ENCODE measurements at places on chromosomes 3 and 15.

GRCh38 chr3:36303286-36303685 lies 77.0 kb upstream of the STAC start:
- no peak for DNase-seq

DNA sequence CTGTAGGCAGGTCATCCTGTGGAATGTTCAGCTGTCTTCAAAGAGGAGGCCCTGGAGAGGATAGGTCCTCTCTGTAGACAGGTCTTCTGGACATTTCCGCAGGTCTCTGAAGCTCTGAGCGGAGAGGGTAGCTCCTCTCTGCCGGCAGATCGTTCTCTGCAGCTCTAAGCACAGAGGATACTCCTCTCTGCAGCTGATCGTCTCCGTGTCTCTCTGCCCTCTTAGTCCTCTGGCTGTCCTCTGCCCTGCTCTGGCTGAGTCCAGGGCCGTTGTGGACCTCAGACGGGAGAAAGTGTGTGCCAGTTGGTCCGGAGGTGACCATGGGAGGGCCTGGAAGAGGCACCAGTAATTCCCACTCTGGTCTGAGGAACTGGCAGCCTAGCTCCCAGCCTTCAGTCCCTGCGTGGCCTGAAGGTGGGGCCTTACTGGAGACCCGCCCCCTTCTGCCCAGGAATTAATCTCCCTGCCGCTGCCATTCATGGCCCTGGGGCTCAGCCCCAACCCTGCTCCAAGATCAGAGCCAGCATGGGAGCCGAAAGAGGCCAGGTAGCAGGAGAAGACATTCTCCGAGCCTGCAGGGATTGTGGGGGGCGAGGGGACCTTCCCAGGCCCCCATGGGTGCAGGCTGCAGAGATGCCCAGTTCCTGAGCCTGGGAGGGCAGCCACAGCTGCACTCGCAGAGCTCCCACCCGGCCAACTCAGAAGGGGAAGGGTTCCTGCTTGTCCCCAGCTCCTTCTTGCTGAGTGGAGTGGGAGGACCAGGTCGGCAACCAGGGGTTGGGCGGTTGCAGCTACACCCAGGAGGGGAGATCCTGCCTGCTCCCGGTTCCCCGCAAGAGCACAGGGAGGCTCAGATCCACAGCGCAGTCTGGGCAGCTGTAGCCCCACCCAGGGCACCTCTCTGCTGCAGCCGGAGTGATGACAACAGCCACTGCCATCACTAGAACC lies 488.7 kb downstream of the RSL24D1 start:
- DNase-seq = no peak

GRCh38 chr15:72820278-72820677 lies 36.7 kb upstream of the ADPGK start:
- no peak for DNase-seq

DNA sequence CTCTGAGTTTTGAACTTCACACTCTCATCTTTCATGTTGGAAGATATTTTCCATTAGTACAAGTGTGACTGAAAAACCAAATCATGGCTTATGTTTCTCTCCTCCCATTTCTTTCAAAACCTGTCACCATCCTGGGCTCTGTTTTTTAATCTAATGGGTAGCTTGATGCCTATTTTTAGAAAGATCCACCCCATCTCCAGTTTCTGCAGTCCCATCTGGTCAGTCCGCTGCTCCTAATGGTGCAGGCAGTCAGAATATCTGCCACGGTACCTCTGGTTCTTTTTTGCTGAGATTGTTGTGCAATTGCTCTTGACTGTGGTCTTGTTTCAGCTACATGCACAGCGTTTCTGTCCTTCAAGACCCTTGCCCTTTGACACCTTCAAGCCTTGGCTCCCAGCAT lies 240.9 kb upstream of the CADM2 start:
- DNase-seq = no peak

- DNase-seq = no peak
These were observed 352.8 kb upstream of the SEMA6D start for GRCh38 chr15:47364230-47365141.

DNA sequence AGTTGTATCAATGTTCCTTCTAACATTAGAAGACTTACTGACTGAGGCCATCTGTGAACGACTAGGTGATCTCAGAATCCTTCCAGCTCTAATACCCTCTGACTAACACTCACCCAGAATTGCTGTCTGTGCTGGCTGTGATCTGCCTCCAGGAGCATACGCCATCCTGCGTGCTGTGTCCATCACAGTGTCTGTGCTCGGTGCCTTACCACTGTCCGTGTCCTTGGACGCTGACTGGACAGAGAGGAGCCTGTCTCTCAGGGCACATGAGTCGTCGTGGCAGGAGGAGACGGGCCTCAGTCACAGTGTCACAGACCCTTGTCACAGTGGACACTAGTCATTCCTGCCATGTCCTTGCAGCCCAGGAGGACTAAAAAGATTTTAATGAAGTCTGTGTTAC lies 83.1 kb downstream of the LMLN start:
- DNase-seq = no peak

DNA sequence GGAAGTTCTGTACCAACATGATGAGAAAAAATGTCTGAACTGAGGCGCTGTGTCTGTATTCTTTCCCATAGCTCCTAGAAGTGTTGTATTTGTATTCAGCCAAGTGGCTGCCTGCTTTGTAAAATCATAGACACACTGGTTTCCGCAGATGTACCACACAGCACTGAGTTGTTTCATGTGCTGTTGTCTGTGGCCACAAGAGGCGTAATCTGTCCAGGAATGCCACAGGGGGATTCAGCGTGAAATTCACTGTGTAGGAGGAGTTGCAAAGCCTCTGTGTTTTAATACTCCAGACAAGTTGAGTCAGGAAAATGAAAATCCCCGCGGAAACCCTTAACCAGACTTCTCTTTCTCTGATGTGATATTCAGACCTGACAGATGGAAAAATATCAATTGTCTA lies 462.2 kb downstream of the NSUN3 start:
- no peak for DNase-seq

- no peak for DNase-seq
These were observed 9.8 kb upstream of the RUVBL1 start for GRCh38 chr3:128133273-128133883.

- DNase-seq = no peak
These were observed 17.3 kb downstream of the STIMATE start for GRCh38 chr3:52880047-52880446.

DNA sequence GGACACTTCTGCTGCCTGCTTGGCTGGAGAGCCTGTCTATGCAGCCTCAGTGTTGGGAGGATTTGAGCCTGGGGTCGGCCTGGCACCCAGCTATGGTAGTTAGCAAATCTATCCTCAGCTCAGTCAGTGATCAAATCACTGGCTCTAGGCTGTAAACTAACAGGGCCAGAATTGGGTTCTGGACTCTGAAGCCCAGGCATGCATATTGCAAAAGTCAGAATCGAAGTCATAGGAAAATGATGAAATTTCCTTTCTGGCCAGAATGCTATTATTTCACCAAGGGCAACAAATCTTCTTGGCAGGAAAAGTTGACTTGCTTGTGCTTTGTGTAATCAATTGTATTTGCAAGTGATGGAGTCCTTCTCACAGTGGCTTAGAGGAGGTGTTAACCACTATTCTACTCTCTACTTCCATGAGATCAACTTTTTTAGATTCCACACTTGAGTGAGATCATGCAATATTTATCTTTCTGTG lies 482.6 kb upstream of the TPRG1 start:
- DNase-seq = no peak

- no peak for DNase-seq
These were observed 10.5 kb upstream of the TRA2B start for GRCh38 chr3:185948292-185948691.

GRCh38 chr15:74428970-74429780 lies 4.6 kb downstream of the SEMA7A start:
- DNase-seq = no peak

DNA sequence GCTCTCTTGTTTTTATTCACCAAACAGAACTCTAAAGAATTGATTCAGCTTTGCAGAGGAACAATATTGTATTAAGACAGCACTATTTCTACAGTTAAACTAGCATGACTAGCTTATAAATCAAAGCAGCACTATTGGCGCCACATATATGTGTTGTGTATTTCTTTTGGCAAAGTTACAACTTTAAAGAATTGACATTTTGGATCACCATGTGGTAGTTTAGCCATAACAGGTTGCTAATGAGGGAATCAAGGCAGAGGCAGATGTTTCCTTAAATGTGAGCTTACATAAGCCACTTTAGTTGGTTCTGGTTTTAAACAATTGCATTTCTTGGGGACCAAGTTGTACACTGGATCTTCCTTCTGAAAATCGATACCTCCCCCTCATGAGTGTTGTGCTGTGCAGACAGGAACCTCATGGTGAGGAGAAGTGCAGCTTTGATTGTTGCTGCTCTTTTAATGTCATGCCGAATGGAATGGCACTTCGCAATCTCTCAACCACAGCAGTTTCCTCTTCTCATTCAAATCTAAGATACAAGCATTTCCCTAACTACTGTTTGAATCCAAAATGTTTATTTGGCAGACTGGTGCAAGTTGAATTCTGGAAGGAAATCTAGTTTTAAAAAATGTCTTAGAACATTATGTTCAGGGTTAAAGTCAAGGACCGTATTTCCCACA lies 151.2 kb downstream of the MYRIP start:
- no peak for DNase-seq
